Stimulated activated CD8-positive, alpha-beta memory T cell treated with anti-CD3 and anti-CD28 coated beads, Interleukin-7, amount 100 ng/mL, for 1 hour (primary cell): ENCODE measurements at places on chromosomes 1 and 21.

- no peak for DNase-seq
Measured at GRCh38 chr1:36889478-36890226, 144.7 kb downstream of the GRIK3 start.

GRCh38 chr1:235011599-235012435 is 116.8 kb downstream of the TOMM20 start:
- peak; percentile 78 for DNase-seq

- no peak for DNase-seq
Measured at GRCh38 chr1:156641761-156642264, at the start of gene BCAN. BCAN (plus strand) TSS chr1:156642117; CDS start chr1:156646055, 3,938 bp downstream.

DNA sequence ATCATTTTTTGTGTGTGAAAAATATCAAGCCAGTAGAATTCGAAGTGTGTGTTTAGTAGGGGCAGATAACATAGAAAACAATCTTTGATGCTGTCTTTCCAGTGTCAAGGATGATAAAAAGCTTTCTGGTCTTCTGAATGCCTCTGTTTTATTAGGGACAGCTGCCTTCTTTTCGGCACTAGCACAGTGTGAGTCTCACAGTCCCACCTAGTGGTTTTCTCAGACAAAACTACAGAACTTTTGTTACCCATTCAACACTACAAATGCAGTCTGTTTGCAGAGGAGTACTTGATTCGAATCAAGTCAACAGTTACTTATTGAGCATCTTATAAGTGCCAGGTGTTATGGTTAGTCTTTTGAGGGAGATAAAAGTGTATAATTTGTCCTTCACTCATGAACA is 30.6 kb upstream of the MCOLN3 start:
- no peak for DNase-seq

DNA sequence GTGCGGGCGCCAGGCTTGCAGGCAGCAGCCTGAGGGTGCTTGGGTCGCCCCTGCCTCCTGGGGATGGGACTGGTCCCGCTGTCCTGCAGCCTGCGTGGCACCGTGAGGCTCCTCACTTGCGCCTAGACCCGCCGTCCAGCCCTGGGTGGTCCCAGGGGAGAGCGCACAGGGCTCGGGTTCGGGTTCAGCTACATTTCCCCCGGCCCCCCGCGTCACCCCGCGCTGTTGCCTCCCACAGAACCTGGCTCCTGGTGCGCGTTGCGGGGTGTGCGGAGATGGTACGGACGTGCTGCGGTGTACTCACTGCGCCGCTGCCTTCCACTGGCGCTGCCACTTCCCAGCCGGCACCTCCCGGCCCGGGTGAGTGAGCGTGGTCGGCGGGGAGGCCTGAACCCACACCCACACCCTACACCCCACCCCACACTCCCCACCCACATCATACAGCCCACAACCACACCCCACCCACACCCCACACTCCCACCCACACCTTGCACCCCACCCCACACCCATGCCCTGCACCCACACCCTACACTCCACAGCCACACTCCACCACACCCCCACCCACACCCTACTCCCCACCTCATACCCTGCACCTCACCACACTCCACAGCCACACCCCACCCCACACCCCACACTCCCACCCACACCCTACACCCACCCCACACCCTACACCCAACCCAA is 6.2 kb upstream of the PFKL start:
- DNase-seq, result no peak

GRCh38 chr1:226952118-226952441 is 12.0 kb downstream of the COQ8A start:
- DNase-seq, result no peak

- no peak for DNase-seq
Measured at GRCh38 chr1:30661311-30661710, 62.1 kb downstream of the MATN1 start.

DNA sequence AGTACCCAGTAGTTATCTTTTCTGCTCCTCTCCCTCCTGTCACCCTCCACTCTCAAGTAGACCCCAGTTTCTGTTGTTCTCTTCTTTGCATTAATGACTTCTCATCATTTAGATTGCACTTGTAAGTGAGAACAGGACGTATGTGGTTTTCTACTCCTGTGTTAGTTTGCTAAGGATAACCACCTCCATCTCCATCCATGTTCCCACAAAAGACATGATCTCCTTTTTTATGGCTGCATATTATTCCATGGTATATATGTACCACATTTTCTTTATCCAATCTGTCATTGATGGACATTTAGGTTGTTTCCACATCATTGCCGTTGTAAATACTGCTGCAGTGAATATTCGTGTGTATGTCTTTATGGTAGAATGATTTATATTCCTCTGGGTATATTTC is 1346.5 kb downstream of the MRPL39 start:
- DNase-seq, result no peak

- DNase-seq, result no peak
Measured at GRCh38 chr21:33348706-33349105, 23.9 kb downstream of the IFNAR1 start.

DNA sequence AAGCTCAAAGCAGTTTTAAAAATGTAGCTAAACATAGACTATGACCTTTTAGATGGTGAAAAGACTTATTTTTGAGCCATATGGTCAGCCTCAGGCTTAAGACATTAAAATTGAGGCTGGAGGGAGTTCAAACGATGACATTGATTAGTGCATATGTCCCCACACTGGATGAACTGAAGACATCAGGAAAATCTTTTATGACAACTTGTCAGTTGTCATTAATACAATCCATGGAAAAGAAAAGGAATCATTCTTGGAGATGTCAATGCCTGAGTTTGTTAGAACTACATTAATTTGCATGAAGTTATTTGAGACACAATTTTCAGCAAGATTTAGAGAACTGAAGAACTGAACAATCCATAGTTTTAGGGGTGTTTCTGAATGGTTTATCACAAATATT is 349.9 kb downstream of the COL11A1 start:
- no peak for DNase-seq

- no peak for DNase-seq
Measured at GRCh38 chr1:71345491-71345890, 264.7 kb upstream of the ZRANB2 start.

- DNase-seq, result no peak
Measured at GRCh38 chr1:229671310-229671709, 45.3 kb downstream of the URB2 start.

GRCh38 chr21:22225299-22225698 is 1227.1 kb downstream of the NCAM2 start:
- no peak for DNase-seq

- no peak for DNase-seq
Measured at GRCh38 chr1:6574025-6574620, 5.7 kb upstream of the ZBTB48 start.

DNA sequence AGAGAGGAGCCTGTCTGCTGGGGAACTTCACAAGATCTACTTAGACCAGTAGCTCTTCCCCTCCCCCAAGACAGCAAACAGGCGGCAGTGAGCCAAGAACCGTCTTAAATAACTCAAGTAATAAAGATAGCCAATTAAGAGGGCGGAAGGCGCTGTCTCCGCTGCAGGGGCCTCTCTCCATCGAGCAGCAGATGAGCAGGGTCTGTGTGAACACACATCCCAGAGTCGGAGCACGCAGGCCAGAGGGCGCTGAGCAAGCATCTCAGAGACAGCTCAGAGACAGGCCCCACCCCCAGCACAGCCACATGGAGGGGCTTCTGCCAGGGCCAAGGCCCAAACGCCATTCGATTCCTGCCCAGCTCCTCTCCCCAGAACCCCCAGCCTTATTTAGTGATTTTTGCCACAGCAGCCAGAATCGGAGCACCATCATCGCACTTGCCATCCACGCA is 11.1 kb downstream of the IFFO2 start:
- no peak for DNase-seq

DNA sequence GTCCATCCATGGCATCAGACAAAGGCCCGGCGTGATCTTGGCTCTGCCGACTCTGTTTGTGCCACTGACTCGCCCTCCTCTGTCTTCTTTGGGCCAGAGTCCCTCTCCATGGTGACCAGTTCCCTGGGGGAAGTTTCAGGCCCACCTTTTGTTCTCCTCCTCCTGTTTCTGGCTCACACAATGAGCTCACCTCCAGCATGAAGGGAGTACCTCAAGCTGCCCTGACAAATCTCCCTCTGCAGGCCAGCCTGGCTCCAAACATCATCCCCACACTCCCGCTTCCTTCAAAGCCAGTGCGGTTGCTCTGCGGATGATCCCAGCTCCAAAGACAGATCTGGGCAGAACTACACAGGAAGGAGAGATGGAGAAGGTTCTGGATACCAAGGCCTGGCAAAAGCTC is 576.6 kb downstream of the NPHP4 start:
- DNase-seq, result no peak

DNA sequence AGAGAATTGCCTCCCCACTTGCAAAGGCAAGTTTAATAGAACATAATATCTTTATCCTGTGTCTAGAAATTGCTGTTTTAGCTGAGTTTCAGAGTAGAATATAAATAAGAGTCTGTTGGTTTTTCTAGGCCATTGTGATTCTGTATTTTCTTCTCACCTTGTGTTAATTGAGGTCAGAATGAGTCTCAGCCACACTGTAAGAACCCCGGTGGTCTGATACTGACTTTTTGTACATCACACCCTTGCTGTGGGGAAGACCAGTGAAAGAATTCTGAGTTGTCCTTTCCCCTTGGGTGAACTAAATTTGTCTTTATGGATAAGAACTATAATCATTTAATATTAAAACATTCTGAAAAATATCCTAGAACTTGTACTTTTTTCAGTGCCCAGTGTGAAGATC is 6.8 kb downstream of the HIPK1 start:
- DNase-seq, result no peak

GRCh38 chr1:156866249-156866909 is 5.7 kb downstream of the NTRK1 start:
- DNase-seq, result no peak

DNA sequence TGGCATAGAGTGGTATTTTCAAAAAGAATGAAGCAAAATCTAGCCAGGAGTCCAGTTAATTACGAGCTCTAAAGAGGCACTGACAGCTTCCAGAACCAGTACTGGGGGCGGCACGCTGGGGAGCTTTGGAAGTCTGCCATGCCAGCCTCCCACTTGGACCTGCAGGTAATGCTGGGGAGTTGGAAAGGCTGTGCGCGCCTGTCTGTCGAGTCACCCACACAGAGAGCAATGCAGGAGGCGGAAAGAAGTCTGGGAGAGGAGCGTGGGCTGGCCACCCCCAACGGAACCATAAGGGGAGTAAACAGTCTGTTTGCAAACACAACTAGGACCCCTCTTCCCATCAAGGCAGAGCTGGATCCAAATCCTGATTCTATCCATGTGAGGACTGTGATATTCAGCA is 84.5 kb downstream of the BEND5 start:
- no peak for DNase-seq

- no peak for DNase-seq
Measured at GRCh38 chr21:29078869-29079767, 5.7 kb upstream of the CCT8 start.

DNA sequence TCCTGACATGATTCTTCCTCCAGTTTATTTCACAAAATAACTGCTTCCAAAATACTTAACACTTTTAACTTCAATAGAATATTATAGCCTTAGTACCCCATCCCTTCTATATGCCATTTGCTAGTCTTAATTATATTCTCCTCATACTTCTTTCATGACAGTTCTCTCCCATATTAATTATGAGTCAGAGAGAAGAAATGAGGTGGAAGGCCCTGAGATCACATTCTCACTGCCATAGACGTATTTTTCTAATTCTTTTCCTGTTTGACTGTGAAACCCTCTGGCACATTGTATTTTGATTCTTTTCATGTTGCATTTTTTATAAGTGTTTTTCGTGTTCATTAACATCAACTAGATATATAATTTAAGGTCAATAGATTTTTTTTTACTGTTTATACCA is 88.4 kb downstream of the GTF2B start:
- no peak for DNase-seq

DNA sequence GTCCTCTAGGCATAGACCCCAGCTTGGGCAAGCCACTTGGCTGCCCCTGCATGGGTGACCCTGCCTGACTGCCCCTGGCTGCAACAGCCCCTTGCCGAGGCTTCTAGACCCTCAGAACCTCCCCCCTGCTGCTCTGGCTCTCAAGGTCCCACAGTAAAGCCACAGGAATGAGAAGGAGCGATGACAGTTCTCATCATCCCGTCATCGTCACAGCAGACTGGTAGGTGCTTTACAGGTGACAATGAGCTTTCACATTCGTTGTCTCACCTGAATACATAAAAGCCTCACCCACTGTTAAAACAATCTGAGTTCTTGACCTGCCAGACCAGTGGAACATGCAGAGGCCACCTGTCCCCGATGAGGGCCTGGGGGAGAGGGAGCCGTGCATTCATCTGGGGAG is 36.0 kb upstream of the GPR157 start:
- DNase-seq, result no peak

GRCh38 chr1:201850053-201850397 is 21.1 kb downstream of the IPO9 start:
- DNase-seq, result no peak

DNA sequence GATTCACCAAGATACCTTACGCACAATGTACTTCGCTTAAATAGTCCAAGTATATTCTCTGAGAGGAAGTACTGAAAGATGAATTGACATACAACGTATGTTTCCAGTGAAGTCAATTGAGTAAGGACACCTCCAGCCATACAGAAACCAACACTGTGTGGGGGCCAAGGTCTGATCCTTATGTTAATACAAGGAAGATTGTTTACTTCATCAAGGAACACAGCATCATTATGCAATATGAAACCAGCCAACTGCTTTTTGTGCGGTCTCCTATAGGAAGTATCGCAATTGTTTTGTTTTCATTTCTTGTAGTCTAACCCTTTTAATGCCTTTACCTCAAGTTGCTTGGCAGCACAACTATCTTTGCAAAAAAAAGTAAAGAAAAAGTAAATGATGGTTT is 28.2 kb upstream of the TEKT2 start:
- no peak for DNase-seq

DNA sequence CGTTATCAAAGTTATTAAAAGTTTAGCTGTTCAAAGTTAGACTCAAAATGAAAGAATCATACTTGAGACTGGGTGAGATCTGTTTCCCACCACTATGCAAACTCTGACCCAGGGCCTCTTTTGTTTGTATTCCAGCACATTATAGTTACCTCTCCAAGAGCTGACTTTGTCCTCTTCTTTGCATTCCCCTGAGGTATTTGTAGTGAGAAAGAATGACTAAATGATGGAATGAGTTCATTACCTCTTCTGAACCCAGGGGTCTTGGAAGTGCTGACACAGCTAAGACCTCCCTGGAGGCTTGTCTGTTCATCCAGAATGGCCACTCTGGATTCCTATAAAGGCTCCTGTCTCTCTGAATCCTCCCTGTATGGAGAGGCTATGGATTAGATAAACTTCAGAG is 62.4 kb downstream of the FGGY start:
- DNase-seq, result no peak
